CD8-positive, alpha-beta memory T cell (primary cell): ENCODE measurements at places on chromosomes 5 and 9. TPM values are rescaled to one million over a fixed set of nuclear protein-coding genes. Genes with fewer than 3 reads are reported as not detected.

GPR151 gene
- not detected for polyA plus RNA-seq

GRCh38 chr5:122141751-122142150, 12.4 kb downstream of the ZNF474 start:
- no peak for DNase-seq

DNA sequence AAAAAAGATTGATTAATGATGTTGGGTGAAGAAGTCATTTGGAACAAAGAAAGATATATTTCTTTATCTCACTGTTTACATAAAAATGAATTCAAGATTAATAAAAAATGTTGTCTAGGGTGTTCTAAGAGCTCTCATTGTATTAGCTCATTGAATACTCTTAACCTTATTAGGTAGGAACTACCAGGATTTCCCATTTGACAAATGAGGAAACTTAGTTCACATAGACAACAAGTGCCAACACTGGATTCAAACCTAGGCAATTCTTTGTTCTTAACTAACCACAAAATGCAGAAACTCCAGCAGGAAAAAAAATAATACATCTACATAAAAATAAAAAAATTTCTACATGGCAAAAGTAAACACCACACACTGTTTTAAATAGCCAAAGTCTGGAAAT, 175.8 kb downstream of the RAPGEF6 start:
- DNase-seq = no peak

GRCh38 chr5:30183795-30184194, 1009.7 kb upstream of the CDH6 start:
- DNase-seq = no peak

DNA sequence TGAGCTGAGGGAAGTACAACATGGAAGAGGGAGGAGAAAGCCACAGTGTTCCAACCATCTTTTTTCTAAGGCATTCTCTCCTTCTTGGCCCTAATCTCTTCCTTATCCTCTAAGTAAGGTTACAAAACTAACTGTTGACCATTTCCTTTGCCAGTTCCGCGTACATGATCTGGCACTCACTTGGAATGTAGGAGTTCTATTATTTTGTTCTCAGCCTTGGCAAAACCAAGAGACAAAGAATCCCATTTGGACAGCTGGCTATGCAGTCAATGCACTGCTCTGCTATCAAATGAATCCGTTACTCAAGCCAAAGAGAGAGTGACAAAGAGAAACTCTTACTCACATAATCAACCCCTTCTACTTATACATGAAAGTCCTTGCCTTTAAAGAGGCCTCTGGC, 410.3 kb downstream of the DTWD2 start:
- DNase-seq = no peak
